ENCODE measurements at places on chromosomes 13 and 19.

- DNase-seq = no peak
These were observed 26.4 kb downstream of the IL17D start for GRCh38 chr13:20729633-20730585.

- DNase-seq = no peak
These were observed 384.4 kb downstream of the FGF9 start for GRCh38 chr13:22055259-22055658.

DNA sequence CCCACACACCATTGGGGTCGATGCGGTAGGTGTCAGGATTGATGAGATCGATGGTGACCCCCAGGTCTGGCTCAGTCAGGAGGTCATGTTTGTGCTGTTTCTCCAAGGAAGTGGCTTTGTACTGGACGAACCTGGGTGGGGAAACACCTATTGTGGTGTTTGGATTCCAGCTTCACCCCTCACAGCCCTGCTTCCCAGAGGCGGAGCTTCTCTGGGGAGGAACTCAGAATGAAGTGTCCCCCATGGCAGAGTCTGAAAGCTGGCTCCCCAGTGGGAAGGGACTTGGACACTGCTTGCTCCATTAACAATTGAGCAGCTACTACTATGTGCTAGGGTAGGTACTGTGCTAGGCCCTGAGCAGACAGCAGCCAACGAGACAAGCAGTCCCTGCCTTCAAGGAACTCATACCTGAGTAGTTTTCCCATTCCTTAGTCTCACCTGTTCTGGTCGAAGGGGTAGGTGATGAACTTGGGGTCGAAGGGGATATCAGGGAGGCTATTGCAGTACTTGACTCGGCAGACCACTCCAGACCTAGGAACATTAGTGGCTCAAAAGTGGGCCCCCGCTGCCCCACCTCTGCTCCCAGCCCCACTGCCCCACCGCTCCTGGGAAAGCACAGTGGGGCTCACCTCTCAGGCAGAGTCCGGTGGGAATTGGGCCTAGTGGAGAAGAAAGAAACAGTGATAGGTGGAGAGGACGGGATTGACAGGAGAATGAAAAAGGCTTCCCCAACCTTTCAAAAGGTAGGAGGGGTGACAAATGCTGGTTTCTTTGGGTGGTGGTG is 1.1 kb downstream of the PAF1 start:
- no peak for DNase-seq

DNA sequence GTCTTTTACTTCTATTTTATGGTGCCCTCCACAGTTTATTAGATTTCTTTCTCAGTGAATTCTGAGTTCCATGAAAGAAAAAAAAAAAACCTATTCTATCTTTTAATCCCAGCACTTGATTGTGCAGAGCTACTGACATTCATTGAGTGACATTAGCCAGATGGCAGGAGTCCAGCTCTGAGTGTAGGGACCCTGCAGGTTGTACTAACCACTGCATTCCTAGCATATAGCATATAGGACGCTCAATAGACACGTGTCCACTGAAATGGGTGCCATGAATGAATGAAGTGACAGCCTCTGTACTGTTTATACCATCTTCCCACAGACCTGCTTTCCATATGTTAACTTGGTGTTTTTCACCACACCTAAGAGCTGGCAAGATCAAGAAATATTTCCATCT is 206.3 kb downstream of the RAP2A start:
- no peak for DNase-seq

GRCh38 chr19:3296034-3296433 is 70.3 kb upstream of the NFIC start:
- no peak for DNase-seq

GRCh38 chr13:43203781-43204180 is 180.4 kb downstream of the DNAJC15 start:
- DNase-seq = no peak

Measured in NCI-H1417 treated with DMSO at 0.1 percent for 48 hours (cell line).